NCI-H2029 (cell line): ENCODE measurements at places on chromosomes 16 and 17.

- DNase-seq, result no peak
Observed at GRCh38 chr17:29292071-29292991, 1.6 kb downstream of the NUFIP2 start.

DNA sequence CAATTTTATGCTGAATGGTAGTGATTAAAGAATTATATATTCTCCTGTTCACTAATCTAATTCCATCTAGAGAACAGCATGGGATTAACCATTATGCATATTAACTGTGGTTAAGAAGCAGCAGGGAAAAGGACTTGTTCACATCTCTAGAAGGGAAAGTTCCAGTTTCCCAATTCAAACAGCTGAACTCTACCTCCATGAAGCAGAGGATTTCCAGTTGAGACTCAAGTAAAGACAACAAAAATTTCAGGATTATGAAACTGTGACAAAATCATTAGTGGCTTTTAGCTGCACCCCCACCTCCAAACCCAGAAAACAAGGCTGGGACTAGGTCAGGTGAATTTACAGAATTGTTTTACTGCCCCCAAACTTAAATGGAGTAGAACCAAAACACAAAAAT lies 73.6 kb downstream of the USP32 start:
- no peak for DNase-seq

GRCh38 chr16:57688487-57688986 lies 6.1 kb upstream of the DRC7 start:
- DNase-seq, result no peak

DNA sequence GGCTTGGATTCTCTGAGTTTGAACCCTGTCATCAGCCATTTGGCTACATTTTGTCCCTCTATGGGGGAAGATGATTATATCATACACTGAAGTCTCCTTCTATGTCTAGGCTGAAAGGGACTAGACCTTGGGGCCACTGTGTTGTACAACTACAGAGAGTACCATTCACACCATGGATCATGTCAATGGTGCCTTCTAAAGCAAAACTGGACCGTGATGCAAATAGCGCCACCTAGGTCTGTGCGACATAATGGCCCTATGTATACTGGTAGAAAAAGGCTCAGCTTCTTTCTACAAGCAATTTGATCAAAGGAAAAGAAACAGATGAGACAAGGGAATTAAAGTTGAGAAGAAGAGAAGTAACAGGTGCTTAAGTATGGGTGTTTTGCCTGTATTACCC lies 100.7 kb downstream of the LYRM1 start:
- no peak for DNase-seq

GRCh38 chr17:65359016-65359415 lies 202.4 kb downstream of the AXIN2 start:
- DNase-seq, result no peak

GRCh38 chr17:82424001-82424862 lies 5.8 kb upstream of the OGFOD3 start:
- peak; percentile 12 for DNase-seq

GRCh38 chr16:53945996-53946395 lies 242.0 kb downstream of the FTO start:
- no peak for DNase-seq

GRCh38 chr17:74499992-74500391 lies 31.3 kb downstream of the CD300LB start:
- DNase-seq, result no peak

DNA sequence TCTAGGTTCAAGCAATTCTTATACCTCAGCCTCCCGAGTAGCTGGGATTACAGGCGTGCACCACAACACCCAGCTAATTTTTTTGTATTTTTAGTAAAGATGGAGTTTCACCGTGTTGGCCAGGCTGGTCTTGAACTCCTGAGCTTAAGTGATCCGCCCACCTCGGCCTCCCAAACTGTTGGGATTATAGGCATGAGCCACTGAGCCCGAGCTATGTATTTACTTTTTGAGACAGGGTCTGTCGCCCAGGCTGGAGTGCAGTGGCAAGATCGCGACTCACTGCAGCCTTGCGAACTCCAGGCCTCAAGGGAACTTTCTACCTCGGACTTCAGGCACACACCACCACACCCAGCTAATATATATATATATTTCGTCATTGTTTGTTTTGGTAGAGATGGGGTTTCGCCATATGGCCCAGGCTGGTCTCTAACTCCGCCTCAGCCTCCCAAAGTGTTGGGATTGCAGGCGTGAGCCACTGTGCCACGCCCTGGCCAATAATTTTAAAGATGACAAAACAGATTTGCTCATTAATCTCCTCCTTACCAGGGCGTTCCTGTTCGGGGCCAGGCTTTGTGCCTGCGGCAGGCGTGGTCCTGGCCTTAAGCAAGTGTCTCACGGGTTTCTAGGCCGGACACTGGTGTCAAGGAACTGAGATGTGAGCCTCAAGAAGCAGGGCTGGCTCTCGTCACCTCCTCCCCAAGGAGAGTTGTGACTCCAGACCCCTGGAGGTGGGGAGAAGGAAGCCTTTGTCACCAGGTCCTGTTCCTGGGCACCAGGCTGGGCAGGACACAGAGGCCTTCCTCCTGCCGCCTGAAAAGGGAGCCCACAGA lies 4.3 kb upstream of the NPW start:
- DNase-seq, result no peak
